NCI-H1105 treated with DMSO at 0.1 percent for 48 hours (cell line): ENCODE measurements at places on chromosomes 12 and 14.

- DNase-seq = no peak
Measured at GRCh38 chr12:17976202-17976601, 113.8 kb downstream of the RERGL start.

DNA sequence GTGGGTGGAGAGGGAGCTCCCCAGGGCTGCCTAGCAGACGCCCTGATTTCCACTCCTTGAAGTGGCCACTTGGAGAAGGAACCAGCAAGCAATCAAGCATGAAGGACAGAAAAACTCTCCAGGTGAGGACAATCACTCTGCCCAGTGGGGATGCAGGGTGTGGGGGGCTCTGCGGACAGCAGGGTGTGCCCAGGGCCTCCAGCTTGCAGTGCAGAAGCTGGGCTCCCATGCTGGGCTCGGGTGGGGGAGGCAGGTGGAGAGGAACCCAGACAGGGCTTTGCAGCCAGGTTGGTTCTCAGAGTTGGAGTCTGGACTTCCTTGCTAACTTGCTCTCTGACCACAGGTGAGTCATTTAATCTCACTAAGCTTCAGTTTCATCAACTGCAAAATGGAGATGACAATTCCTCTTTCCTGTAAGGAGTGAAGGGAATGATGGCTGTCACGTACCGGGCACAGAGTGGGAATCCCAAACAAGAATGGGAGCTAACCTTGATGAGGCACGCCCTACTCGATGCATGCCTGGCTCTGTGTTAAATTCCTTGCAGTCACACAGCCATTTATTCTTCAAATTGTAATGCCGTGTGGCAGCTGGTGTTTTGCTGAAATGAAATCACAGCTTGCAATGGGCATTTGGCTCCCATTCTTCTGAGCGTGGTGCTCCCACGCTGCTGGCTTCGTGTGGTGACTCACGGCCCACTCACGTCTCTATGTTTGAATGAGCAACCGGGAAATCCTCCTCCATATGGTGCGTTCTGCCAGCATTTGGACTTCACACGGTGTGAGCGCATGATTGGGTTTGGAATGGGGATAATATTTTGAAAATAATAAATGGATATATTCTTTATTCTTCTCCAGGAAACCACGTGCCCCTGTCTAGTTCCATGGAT, 75.2 kb downstream of the PRIMA1 start:
- DNase-seq = no peak

GRCh38 chr12:14362352-14362751, 3.1 kb upstream of the ATF7IP start:
- no peak for DNase-seq

DNA sequence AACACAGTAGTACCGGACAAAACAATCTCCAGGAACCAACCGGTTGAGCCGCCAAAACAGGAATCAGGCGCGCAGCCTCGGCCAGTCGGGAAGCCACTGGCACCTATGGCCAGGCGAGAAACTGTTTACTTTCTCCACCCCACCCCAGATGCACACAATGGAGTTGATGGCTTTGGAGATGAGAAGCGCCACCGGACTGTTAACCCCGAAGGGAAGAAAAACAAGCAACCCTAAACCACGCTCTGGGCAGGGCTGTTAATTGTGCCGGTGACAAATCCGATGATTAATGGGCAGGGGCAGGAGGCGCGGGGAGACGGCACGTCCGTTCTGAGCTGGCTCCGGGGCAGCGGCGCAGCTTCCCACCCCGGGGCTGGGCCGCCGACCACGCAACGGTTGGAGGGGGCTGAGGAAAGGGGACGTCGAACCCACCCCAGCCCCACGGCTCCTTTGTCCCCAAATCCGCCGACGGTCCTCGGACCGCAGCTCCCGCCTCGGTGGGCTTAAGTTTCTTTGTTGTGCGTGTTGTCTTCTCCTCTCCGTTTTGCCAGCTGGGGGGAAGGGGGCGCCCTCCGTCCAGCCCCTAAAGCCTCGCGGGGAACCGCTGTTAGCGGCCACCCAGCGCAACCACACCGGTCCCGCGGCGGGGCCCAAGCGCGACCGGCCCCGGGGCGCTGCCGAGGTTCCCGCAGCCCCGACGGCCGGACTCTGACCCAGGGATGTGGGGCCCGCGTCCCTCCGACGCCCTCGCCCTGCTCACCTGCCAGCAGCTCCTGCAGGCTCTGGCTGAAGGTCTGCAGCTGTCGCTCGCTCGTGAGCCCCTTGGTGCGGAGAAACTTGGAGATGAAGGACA, 790 bp downstream of the BTG1 start:
- peak; percentile 81 for DNase-seq

GRCh38 chr14:67679006-67679405, 4.6 kb upstream of the VTI1B start:
- no peak for DNase-seq

- no peak for DNase-seq
Measured at GRCh38 chr12:68871921-68872320, 61.0 kb downstream of the CPM start.

DNA sequence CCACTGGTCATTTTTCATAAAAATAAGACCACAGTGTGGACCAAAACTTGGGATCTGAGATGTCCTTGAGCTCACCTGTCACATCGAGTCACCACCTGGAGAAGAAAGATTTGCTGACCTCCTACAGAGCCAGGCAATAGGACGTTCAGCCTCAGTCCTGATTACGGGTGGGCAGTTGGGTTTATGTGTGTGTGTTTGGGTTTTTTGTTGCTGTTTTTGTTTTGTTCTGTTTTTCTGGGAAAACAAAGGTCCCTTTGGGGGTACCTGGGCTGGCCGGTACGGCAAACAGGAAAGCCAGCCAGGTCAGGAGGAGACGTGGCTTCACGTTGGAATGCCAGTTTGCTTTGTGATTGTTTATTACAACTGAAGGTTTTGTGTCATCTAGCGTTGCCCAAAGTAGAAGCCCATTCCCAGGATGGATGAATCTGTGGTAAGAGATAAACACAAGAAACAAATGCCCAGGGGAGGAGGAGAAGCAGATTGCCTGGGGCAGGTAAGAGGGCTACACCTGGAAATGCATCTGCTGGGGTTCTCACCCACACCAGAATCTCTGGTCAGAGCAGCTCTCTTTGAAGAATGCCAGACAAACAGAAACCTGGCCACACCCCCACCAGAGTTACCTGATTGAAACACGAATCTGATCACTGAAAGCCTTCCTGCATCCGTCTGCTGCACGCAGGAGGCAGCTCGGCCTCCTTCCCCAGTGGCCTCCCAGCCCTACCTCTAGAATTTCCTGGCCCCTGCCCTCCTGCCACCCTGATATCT, 100.1 kb upstream of the DIO3 start:
- no peak for DNase-seq

DNA sequence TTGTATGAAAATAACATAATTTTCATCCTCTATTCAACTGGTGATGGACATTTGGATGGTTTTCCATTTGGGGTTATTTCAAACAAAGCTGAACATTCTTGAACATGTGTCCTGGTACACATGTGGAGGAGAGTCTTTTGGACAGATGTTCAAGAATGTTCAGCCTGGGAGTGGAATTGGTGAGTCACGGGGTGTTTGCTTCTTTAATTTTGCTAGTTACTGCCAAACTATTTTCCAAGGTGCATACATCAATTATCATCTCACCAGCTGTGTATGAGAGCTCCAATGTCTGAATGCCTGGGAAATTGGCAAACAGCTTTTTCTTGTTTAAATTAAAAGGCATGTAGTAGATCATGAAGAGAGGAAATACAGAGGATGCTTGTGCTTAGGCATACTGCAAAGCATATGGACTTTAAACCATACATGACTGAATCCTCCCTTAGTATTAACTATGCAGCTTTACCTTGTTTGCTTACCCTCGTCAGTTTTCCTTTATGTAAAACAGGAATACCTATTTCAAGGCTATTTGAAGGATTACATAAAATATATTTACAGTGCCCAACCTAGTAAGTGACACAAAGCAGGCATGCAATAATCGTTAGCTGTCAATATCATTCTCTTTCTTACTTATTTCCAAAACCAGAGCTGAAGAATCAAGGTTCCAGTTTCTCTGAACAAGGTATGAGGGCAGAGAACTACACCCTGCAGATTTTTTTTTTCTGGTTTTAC, 152.1 kb downstream of the ITPR2 start:
- no peak for DNase-seq

DNA sequence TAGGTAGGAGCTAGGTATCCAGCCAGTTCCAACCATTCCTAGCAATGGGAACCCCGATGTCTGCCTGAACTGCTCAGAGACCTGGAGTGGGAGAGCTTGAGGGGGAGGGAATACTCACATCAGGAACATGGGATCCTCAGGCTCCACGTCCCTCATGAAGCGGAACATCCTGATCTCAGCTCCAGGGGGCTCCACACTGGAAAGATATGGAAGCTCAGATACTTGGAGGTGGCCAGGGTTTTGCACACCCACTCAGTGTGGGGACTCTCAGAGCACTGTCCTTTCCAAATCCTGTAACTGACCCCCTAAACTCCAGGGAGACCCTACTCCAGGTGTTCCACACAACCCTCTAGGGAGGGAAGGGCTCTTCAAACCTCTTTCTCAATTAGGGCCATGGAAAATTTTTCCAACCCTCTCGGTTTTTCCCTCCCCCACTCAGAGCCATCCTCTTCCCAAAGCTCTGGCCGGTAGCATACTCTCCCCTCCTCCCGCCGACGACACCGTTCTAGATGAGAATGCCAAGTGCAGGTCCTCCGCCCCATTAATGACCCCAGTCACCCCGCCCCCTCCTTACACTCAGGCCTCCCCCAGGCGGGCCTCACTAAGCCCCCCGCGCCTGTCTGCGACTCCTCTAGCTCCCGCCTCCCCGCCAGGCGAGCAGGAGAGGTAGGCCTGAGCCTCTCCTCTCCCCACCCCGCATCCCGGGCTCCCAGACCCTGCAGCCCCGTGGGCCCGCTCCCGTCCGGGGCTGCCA, 597 bp downstream of the MLF2 start:
- peak; percentile 41 for DNase-seq

- no peak for DNase-seq
Measured at GRCh38 chr12:6771091-6771495, 1.2 kb upstream of the LAG3 start.
